PC-3 (cell line): ENCODE measurements at places on chromosomes 1 and 21.

GRCh38 chr1:43367026-43367903, 546 bp downstream of the ELOVL1 start:
- DNase-seq = peak; percentile 75

DNA sequence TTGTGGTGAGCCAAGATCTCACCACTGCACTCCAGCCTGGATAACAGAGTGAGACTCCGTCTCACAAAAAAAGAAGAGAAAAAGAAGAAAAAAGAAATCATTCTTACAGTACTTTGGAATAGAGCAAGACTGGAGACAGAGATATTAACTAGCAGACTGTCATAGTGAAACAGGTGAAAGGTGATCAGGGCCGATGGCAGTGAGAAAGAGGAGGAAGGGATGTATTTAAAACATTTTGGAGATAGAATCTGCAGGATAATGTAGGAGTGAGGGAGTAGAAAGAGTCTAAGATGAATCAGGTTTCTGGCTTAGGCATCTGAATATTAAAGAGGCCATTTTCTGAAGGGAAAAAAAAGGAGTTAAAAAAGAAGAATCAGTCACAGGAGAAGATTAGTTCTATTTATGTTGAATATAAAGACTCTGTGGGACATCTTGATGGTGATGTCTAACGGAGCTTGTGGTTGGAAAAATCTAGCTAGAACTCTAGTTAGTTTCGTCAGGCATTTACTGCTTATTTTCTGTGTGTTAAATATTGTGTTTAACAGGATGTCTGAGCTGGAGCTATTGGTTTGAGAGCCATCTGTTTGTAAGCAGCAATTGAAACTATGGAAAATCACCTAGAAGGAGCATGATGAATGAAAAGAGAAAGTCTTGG, 28.4 kb downstream of the BCL9 start:
- DNase-seq = no peak

DNA sequence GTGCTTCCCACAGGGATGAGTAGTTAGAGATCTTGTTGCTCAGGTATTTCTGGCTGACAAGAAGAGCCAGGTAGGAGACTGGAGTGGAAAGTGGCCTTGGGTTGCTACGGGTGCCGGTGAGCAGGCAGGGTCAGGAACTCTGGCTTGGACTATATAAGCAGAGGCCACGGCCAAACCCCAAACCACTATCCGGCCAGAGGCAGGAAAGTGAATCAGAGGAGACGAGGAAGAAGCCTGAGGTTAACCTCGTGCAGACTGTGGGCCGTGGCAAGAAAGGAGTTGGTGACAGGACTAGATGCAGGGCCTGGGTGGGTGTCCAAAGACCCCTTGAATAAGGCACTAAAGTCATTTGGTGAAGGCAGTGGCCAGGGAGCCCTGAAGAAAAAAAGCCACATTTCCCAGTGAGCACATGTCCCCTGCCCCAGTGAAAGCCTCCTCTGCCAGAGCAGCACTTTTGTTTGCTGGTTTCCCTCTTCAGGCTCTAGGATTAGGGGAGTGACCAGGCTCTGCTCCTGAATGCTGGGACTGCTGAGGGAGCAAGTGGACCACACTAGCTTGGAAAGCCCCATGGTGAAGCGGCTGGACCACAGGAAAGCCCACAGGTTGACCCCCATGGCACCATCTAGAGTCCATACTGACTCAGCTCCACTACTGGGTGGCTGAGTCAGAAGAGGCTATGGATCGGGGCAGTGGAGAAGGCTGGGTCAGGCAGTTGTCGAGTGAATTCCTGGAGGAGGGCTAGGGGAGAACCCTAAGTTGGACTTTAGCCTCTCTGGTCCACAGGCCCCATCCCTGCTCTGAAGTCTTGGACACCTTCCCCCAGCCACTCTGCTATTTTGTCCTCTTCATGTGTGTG, 23.4 kb downstream of the CSF1 start:
- DNase-seq = peak; percentile 35

- peak; percentile 40 for DNase-seq
These were observed 41.3 kb upstream of the EIF4G3 start for GRCh38 chr1:21217812-21218596.

DNA sequence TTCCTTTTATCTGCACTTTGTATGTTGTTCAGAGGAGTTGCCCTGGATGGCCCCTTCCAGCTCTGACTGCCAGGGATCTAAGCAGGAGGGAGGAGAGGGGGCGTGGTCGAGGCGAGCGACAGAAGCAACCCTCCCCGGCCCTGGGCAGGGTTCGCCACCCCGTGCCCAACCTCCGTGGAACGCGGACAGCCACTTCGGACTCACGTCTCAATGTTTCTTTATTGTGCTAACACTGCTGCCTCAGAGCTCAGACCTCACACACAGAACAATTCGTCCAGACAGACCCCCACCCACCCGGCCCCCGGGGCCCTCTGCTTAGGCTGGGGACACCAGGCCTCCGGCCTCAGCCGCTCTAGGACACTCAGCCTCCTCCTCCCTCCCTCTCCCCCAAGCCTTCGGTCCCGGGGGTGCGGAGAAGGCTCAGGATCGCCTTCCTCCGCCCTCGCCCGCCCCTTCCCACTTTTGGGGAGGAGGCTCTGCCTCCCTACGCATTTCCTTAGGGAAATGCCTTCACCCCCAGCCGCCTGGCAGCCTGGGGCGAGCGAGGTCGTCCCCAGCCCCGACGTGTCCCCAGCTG, 8.3 kb downstream of the VSIG8 start:
- DNase-seq = peak; percentile 60

- DNase-seq = no peak
These were observed 101.8 kb upstream of the VAV3 start for GRCh38 chr1:108066808-108067207.

- DNase-seq = peak; percentile 24
These were observed 49.6 kb downstream of the LRRC71 start for GRCh38 chr1:156970017-156970416.

DNA sequence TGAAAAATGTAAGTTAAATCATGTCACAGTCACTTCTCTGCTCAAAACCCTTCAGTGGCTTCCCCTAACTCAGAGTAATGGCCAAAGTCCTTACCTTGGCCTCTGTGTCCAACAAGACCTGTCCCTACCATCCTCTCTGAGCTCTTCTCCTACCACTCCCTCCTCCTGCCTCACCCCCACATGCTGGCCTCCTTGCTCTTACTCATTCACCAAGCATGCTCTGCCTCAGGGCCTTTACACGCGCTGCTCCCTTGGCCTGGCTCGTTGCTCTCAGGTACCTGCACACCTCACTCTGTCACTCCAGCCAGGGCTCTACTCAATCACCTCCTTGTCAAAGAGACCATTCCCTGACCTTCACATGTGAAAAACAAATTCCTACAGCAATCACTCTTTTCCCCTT, 54.2 kb downstream of the SEC16B start:
- DNase-seq = peak; percentile 32

- DNase-seq = no peak
These were observed 26.2 kb upstream of the ERG start for GRCh38 chr21:38524168-38525153.

DNA sequence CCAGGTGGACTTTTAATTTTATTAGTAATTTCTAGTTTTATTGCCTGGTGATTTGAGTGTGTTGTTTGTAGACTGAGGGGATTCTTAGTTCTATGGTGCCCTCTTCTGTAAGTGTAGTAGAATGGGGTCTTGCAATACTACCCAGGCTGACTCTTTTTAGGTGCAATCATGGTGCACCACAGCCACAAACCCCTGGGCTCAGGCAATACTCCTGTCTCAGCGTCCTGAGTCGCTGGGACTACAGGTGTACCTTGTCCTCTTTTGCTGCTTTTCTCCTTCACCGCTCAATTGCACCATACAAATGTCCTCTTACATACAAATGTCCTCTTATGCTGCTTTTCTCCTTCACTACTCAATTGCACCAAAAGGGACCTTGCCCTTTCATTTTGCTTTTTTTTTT, 43.1 kb downstream of the SCP2 start:
- no peak for DNase-seq

DNA sequence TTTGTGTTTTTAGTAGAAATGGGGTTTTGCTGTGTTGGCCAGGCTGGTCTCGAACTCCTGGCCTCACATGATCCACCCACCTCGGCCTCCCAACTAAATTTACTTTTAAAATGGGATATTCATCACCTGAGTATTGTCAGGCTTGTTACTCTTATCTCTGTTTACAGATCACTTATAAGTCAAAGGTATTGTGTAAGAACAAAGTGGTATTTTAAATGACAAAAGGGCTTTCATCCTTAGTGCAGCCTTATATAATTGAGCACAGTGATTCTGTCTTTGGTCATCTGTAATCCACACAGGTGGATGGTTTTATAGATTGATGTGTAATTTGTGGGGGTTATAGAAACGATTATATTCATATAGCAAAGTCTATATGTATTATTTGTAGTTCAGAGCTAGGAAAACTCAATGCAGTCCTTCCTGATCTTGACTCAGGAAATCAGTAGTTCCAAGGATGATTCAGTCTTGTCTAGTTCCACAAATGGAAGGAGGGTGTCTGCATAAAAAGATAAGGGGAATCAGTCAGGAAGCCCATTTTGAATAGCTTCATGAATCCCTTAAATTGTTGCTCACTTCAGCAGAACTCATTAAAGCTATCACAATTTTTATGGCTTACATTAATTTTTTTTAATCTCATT, 34.6 kb downstream of the STXBP3 start:
- no peak for DNase-seq

DNA sequence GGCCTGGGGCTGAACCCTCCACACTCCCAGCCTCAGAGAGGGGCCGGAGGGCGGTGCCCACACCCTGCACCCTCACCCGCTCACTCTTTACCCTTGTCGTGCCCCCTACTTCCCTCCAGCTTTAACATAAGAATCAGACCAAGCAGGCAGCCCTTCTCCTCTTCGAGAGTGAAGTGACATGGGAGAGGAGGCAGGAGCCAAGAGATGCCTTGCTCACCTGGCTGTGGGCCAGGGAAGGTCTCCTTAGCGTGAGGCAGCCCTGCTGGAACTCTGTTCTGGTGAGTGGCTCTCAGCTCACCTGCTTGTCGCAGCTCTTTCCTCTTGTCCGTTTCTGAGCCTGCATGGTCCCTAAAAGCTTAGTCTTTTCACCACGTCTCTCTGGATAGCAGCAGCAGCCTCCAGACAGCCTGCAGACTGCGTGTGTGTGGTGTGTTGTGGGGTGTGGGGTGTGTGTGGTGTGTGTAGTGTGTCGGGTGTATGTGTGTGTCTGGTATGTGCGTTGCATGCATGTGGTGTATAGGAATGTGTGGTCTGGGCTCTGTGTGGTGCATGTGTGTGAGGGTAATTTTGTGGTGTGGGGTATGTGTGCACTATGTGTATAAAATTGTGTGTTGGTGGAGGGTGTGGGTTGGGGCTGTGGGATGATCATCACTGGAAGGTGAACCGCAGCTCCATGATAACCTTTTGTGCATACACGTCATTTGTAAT, 86.7 kb downstream of the CCDC185 start:
- DNase-seq = no peak

- no peak for DNase-seq
These were observed 34.9 kb downstream of the ASH1L start for GRCh38 chr1:155527677-155528076.

DNA sequence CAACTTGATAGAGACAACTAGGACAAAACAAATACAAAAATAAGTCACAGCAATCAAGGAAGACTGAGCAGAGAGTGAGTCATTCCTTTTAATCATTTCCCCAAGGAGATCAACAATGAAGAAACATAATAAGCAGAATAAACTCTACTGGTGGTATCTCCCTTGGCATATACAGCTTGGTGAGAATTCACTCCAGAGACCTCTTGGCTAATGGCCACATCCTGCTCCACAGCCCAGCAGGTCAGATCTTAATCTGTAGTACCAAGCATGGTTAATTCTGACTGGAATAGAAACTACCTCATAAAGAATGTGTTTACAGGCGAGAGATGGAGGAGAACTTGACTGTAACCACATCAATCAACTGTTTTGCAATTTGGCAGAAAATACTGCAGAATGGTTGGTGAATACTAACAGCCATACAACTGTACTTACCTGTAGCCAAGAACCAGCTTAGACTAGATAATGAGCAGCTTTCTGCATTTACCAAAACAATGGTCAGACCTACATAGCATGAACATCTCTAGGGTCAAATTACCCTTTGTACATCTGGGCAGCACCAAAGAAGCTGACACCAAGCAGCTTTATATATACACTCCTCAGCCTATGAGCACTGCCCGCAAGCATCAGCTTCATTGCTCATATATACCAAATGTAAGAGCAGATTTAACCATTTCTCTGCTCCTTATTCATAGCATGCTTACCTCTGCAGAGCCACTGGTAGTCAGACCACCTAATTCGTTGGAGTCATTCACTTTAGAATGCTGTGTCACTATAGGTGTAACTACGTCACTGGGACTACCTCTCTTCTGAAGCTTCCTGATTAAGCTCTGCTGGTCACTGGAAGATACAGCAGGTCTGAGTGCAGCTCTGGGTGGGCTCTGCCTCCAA, 51.0 kb downstream of the KIAA0319L start:
- peak; percentile 96 for DNase-seq

DNA sequence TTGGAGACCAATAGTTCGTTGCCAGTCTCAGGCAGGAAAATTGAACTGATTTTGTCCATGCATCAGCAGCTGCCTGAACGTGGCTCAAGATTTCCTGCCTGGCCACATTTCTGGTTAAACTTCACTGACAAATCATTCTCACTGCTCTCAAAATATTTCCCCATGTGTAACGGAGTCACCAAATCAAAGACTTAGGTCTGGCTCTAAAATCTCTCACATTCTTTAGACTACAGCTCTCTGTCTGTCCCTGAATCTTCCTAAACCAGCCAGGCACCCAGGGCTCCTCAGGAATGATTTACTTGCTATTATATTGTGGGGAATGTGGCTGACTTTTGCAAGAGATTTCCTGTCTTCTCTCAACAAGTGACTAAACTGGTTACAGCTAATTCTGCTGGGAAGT, 49.2 kb upstream of the GJA8 start:
- DNase-seq = peak; percentile 22

- no peak for DNase-seq
These were observed 119.3 kb upstream of the MAGI3 start for GRCh38 chr1:113271039-113271438.

GRCh38 chr1:10707208-10707607, 89.2 kb downstream of the CASZ1 start:
- no peak for DNase-seq

GRCh38 chr1:63688302-63688890, 85.4 kb upstream of the ROR1 start:
- DNase-seq = no peak

DNA sequence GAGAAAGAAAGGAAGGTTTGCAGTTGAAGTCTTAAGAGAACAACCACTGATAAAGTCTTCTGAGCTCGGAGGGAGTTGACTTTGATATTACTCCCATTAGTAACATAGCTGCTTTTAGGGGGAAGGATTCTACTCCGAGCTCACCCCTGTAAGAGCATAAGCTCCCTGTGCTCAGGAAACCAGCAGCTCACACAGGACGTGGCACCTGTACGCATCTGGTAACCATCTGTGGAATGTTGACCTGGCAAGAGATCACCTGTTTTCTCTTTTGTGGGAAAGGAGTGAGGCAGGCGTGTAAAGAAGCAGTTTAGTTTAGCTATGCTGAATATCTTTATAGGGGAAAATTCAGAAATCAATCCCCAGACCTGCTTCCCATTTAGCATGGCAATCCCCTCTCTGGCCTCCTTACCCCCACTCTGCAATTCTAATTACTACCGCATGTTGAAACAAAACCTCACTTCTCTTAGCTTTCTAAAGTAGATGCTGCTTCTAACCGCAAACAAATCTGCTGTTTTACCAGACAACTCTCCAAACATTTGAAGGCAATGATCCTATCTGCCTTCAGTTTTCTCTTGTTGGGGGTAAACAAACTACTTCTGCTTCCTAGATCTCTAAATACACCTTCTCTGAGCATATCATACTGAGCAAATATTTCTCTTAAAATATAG, 121.8 kb upstream of the KCNK1 start:
- peak; percentile 29 for DNase-seq

- DNase-seq = no peak
These were observed 59.4 kb downstream of the DIPK1A start for GRCh38 chr1:92901699-92902405.

GRCh38 chr1:207241164-207241934, 80.1 kb upstream of the CD55 start:
- no peak for DNase-seq
